ENCODE measurements at places on chromosomes 5 and 9.

- no peak for DNase-seq
Measured at GRCh38 chr5:54304040-54304439, 6.3 kb downstream of the ARL15 start.

DNA sequence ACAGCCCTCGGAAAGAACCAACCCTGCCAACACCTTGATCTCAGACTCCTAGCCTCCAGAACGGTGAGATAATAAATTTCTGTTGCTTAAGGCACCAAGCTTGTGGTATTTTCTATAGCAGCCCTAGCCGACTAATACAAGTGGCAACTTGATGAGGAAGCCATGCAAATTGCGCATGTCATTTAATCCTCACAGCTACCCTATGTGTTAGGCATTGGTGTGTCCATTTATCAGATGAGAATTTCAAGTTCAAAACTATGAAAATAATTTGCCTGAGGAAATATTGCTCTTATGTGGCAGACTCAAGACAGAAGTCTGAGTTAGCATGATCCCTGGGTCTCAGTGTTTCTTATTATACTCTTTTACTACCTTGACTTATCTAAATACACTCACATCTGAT is 264.0 kb downstream of the PDE4D start:
- no peak for DNase-seq

- DNase-seq: no peak
Measured at GRCh38 chr9:130860458-130861316, 25.6 kb downstream of the ABL1 start.

DNA sequence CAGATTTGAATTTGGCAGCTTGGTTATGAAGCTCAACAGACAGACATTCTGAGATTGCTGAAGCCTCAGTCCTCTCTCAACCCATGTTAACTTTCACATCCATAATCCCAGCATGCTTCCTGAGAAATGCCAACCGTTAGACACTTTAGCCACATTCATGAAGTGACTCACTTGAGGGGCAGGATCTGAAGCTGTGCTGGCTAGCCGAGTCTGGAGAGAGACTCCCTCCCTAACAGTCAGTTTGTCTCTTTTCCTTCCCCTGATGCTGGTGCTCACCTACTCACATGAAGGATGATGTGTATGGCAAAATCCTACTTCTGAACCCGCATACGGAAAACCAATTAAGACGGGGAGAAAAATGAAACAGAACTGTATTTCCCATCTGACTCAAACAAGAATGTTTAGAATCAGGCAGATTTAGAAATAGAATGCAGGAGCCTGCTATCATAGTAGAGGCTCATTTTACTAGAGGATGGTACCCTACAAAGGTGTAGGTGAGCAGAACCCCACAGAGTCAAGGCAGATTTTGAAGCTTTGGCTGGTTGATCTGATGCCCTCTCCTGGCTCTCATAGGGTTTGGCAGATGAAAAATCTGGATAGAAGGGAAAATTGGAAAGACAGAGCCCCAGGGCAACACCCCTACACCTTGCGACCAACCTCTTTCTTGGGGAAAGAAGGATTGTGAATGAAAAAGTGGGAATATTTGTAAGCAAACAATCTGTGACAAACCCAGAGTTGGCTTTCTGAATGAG is 150.9 kb upstream of the LHFPL2 start:
- DNase-seq: no peak

- no peak for DNase-seq
Measured at GRCh38 chr5:36301858-36302603, at the start of gene RANBP3L. Gene RANBP3L, minus strand, starts transcription at chr5:36301902. Its CDS starts 486 bp downstream, at chr5:36301416.

DNA sequence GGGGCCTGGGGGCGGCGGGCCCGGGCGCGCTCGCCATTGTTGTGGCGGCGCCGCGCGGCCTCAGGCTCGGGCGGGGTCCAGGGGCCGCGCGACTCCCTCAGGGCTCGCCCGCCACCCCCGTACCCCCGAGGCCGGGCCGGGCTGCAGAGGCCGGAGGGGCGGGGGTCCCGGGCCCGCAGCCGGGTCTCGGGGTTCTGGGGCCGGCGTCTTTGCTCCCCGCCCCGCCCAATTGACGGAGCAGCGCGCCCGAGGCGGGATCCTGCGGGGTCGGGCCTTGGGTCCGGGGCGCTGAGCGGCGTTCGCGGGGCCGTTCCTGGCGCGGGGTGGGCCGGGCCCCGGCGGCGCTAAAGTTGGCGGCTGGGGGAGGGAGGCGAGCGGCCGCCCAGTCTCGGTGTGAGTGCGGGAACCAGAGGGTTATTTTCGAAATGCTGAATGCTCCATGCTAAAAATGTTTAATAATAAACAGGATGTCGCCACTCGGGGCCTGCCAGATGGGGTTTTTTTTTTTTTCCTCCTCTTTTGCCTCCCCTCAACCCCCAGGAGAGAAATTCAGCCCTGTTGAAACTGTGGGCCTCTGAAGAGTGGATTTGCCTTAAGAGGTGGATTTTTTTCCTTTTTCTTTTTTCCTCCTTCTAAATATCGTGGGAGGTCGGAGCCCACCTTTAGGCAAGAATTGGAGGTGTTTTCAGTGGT is 724 bp downstream of the PRRC2B start:
- no peak for DNase-seq

DNA sequence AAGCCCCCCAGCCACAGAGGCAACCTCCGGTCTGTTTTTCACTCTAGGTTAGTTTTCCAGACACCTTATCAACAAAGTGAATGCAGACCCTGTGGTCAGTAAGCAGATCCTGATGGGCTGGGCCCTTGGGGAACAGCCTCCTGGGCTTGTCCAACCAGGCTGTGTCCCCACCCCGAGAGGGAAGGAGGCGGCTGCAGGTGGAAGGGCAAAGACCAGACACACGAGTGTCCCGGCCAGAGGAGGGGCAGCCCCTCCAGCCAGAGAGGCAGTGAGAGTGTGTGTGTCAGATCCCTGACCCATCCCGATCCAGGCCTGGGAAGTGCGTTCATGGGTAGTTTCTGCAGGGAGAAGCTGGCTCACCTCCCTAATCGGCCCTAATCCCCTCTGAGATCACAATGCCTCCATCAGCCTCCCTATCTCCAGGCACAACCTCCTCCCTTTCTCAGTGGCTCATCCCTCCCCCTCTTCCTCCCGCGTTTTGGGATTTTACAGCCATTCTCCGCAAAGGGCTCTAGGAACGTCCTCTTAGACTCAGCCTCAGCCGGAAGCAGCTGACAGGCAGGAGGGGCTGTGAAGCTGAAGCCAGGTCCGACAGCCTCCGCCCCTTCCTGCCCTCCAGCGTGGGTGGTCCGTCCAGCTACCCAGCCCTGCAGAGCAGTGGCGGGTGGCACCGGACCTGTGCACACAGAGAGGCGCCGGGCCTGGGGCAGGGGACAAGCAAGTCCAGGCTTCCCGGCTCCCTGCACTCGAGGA is 9.7 kb downstream of the SLC12A7 start:
- DNase-seq: no peak

All from stimulated activated CD8-positive, alpha-beta memory T cell treated with anti-CD3 and anti-CD28 coated beads, Interleukin-4, amount 100 ng/mL, for 1 hour (primary cell).